ENCODE measurements at places on chromosomes 13 and 19.
A peak's percentile ranks its signal among the peaks of the same experiment; 100 is the strongest.

DNA sequence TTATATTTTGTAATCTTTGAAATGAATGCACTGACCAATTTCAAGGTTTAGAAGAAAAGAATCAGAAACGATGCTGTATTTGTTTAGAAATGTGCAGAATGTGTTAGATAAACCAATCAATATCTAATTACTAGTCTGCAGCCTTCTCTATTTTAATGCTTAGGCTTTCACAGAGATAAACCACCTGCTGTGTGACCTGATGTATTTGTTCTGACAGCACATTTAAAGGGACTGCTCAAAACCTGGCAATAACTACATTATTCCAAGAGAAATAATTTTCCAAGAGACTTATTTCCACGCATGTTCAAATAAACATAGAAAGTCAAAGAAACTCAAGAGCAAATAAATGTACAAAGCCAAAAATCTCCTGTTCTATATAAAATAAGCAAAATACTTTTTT is 641.6 kb upstream of the PCDH20 start:
- DNase-seq = no peak

- DNase-seq = peak; percentile 4
These were observed 614.5 kb downstream of the TBC1D4 start for GRCh38 chr13:74867460-74867859.

DNA sequence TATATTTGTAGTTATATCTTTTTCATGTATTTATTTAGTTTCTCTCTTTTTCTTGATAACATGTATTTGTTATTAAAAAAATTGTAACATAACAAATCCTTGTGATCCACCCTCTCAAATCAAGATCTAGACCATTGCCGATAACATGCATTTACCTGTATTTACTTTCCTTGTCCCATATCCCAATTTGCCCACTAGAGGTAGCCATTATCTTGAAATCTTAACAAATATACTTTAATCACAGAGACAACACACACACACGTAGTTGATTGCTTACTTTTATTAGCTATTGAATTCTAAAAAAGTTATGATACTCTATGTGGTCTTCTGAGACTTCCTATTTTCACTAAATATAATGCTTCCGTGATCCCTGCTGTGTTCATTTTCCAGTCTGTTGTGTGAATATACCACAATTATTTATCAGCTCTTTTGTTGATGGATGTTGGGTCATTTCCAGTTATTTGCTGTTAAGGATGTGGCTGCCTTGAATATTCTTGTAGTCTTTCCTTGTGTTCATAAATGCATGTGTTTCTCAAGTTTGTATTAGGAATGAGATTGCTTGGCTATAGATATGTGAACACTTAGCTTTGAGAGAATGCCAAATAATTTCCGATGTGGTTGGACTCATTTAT is 31.3 kb upstream of the ZMYM2 start:
- peak; percentile 48 for DNase-seq

DNA sequence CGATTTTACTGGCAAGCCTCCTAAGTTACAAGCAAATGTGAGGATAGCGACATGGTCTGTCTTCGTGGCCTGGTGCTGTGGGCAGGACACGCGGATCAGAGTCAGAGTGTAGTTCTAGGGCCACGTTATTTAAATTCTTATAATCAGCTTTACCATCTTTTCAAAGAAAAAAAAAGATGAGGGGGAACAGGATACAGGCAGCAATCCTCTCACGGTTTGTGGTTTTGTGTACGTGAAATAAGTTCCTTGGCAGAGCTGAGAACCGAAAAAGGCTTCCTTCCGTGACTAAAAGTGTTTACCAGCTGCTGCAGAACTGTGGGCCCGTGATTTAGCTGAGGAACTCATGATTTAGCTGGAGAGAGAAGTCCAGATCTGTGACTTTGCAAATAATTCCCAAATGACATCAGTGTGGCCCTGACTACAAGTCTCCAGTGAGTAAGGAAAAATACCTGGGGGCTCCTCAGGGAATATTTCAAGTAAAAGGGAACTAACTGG is 27.2 kb downstream of the RCBTB2 start:
- peak; percentile 90 for DNase-seq

- no peak for DNase-seq
These were observed 425.1 kb downstream of the EFNB2 start for GRCh38 chr13:106110241-106110855.

- no peak for DNase-seq
These were observed 807.5 kb upstream of the SLC10A2 start for GRCh38 chr13:103873725-103874124.

- DNase-seq = no peak
These were observed 6.5 kb upstream of the CCL25 start for GRCh38 chr19:8045872-8046568.

- DNase-seq = no peak
These were observed 42.7 kb upstream of the VSTM2B start for GRCh38 chr19:29482855-29483640.

GRCh38 chr19:50512112-50512998 is 1.4 kb downstream of the ASPDH start:
- no peak for DNase-seq

DNA sequence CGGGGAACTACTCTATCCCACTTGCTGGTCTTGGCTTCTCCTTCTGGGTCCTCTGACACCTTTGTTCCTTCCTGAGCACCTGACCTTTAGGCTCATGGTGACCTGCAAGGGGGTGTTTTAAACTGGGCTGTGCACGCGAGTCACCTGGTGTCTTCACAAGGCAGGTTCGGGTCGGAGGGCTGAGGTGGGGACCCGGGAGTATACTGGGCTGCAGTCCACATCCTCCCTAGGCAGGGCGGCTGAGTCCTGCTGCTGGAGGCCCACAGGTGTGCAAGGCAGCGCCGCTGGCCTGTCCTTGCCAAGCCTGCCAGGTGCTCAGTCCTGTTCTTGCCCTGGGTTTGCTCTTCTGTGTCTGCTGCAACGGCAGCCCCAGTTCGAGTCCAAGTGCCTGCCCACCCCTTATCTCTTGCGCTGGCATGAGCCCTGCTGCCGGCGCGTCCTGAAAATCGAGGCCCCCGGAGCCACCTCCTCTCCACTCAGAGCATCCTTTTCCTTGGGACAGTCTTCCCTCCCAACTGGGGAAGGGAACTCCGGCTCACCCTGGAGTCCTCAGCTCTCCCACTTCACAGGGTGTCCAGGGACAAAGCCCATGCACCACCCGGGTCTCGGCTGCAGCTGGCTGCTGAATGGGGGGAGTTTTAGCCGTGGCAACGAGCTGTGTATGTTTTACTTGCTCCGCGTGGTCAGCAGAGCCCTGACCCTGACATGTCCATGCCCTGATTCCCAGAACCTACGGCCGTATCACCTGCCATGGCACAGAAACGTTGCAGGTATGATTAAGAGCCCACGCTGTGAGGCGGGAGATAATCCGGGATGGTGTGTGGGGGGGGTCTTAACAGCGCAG is 193.5 kb downstream of the TEX29 start:
- DNase-seq = no peak

- DNase-seq = peak; percentile 76
These were observed 5.0 kb upstream of the PDS5B start for GRCh38 chr13:32581177-32581786.

DNA sequence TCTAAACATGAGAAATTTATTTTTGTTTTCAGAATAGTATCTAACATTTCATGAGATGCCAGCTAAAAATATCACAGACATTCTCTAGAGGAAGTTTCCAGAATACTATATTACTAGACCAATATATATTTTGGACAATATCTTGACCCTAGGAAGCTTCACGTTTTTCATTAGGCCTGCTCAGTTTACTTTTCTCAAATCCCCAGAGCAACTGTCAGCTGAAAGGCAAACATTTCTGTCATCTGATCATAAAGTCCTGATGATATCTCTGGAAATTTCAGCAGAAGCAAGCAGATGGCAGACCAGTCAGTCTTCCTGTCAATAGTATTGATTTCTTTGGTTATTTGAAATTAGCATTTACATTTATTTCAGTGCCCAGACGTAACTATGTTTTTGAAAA is 4.0 kb downstream of the POSTN start:
- DNase-seq = no peak

GRCh38 chr19:17581211-17581874 is 25.9 kb downstream of the COLGALT1 start:
- DNase-seq = no peak

GRCh38 chr19:17385878-17386611 is 8.0 kb downstream of the CCDC194 start:
- DNase-seq = peak; percentile 81

GRCh38 chr13:47917022-47917574 is 84.0 kb downstream of the SUCLA2 start:
- no peak for DNase-seq

DNA sequence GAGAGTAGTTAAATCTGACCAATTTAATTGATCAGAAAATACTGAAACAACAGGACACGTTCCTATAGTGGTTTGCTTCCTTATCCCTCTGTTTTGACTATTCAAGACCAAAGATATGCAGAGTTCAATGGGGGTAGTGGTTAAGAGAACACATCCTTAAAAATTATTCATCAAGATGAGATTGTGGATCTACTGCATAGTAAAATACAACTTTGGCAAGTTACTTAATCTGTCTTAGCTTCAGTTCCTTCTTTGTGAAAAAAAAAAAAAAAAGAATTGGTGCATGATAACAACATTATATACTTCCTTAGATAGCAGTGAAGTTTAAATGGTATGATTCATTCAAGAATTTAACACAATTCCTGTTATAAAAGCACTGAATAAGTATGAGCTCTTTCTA is 552.1 kb downstream of the DCT start:
- DNase-seq = no peak

DNA sequence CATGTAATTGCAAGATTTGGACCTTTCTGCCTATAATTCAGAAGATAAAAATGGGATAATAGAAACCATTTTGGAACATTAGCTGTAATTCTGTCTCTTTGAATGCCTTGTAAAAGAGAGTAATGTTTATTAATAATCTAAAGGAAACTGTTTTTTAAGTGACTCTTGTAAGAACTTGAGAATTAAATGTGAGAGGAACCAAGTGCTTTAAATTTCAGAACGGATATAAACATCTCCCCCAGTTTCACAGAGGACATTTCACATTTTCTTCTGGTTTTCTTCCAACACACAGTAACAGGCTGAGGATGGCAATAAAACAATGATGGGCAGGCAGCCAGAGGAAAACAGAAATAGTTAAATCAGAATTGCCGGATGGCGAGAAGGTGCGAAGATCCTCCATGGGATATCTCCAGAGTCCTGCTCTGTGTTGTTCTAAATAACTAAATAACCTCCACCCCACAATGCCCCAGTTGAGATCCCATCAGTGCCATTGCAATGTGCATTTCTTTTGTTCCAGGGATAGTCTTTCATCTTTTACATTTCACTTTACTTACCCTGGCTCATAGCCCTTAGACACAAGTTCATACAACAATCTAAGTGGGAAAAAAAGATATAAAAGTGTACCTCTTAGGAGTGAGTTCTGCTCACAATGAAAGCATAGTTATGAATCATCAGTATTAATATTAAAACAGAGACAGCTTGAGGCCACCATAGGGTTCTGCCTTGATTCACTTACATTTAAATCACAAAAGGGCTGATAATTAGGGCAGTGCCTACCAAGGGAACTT is 73.3 kb downstream of the TNFRSF19 start:
- DNase-seq = no peak

DNA sequence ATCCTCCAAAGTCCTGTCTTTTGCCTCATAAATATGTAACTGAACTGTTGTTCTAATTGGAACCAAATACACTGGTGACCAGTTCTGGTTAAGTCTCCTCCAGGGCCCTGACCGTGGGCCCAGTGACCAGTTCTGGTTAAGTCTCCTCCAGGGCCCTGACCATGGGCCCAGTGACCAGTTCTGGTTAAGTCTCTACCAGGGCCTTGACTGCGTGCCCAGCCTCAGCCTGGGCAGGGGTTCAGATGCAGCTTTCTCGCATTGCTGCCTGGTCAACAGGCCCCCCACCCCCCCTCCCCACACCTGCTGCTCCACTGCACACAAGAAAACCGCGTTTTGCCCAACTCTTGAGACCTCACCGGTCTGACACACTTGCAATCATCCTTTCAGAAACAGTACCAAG is 3.8 kb upstream of the GRTP1 start:
- no peak for DNase-seq

GRCh38 chr19:11541238-11541637 is 2.6 kb downstream of the CNN1 start:
- DNase-seq = no peak

GRCh38 chr13:48403151-48403631 is 9.7 kb downstream of the LPAR6 start:
- DNase-seq = peak; percentile 80

DNA sequence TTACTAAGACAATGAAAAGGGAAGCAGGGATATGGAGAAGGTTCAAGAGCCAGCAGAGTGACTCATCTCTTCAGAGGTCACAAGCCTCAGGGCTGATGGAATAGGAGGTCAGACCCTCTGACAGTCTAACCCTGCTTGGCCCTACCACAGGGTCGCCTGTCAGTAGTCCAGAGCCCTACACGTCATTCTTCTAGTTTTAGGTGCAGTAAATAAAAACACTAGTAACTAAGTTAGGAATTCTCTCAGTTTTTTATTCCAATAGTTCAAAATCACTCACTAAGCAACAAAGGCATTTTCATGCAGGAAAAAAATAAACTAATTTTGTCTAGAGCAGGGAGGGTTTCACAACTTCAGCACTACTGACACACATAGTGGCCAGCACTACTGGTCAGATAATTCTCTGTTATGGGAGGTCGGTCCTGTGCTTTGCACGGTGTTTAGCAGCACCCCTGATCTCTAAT is 27.2 kb downstream of the FOXO1 start:
- no peak for DNase-seq

- no peak for DNase-seq
These were observed 1828.8 kb downstream of the PCDH9 start for GRCh38 chr13:65401315-65401714.

DNA sequence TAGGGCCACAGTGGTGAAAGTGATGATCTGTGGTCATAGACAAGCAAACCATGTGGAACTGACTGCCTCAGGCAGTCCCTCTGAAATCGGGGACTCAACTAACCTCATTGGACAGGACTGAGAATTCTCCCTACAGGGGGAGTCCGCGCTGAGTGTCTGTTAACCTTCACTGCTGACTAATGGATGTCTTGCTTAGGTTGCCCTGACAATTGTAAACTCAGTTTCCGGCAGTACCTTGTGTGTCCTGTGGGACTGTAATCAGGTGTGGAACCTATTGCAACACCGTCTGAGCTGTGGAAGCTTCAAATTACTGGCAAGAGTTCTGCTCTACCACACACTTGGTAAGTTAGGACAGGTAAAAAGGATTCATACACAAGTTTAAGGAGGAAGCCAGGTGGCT is 21.8 kb downstream of the ZNF77 start:
- DNase-seq = peak; percentile 32

GRCh38 chr13:44396701-44397580 is 23.3 kb downstream of the SERP2 start:
- DNase-seq = peak; percentile 5

GRCh38 chr19:21256722-21257121 is 72.5 kb downstream of the ZNF708 start:
- DNase-seq = peak; percentile 52

DNA sequence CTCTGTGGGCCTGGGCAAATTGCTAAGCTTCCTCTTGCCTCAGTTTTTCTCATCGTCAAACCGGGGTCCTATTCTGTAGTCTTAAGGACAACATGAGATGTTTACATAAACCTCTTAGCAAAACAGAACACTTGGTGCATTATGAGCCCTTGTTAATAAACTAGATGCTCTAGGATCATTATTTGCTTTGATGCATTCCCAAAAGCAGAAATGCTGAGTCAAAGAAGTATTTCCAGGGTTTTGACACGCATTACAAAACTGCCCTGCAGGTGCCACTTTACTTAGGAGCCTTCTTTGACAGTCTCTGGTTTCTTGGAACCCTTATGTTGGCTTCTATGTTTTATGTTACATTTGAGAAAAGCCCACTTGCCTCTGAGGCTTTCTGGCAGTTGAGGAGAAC is 12.1 kb downstream of the AKAP11 start:
- no peak for DNase-seq

GRCh38 chr19:5814123-5814851 is 9.4 kb downstream of the NRTN start:
- DNase-seq = no peak

- DNase-seq = peak; percentile 88
These were observed 37.5 kb downstream of the SUGP2 start for GRCh38 chr19:18995804-18996241.

Data from adipocyte (in vitro differentiated cells).